ENCODE measurements at places on chromosomes 2 and 18. TPM values are rescaled to one million over a fixed set of nuclear protein-coding genes. Genes with fewer than 3 reads are reported as not detected.

DNA sequence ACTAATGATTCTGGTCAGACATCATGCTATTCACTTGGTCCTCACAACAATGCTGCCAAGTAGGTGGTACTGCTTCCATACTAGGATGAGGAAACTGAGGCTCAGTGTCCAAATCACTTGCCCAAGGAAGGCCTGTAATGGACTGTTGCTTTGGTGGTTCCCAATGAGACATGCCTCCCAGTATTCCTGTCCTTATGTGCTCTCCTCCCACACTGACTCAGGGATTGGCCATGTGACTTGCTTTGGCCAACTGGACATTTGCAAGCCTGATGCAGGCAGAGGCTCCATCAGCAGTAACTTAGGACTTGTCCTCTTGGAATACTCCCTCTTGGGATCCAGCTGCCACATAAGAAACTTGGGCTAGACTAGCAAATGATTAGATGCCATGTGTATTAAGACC, 3.0 kb downstream of the FBXO41 start:
- no peak for DNase-seq

GRCh38 chr2:150705767-150706166, 218.3 kb upstream of the RND3 start:
- no peak for DNase-seq

GRCh38 chr2:231617059-231617926, 24.6 kb downstream of the TEX44 start:
- DNase-seq = no peak

DNA sequence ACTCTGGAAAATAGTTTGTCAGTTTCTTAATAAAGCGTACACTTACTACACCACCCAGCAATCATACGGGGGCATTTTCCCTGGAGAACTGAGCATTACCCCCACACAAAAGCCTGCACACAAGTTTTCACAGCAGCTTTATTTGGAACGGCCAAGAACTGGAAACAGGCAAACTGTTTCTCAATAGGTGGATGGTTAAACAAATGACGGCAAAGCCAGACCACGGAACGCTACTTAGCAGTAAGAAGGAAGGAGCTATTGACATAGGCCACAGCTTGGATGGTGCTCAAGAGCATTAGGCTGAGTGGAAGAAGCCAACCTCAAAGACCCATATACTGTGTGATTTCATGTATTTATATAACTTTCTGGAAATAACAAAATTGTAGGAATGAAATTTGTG, 9.0 kb downstream of the MALL start:
- no peak for DNase-seq

DNA sequence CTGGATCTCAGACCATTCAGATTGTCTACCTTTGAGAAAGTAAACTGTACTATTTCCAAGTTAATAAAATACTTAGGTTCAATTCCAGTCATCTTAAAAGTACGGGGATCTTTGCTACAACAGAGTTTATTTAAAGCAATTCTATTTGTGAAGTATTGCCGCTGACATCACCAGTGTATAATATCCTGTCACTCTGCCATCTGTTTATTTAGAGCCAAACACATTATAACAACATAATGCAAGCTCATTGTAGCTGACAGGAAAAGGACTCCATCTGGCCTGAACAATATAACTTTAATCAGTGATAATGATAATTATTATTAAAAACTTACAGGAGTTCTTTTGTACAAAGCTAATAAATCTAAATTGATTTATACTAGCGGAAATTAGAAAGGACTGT, 786.8 kb downstream of the ERBB4 start:
- no peak for DNase-seq

DNA sequence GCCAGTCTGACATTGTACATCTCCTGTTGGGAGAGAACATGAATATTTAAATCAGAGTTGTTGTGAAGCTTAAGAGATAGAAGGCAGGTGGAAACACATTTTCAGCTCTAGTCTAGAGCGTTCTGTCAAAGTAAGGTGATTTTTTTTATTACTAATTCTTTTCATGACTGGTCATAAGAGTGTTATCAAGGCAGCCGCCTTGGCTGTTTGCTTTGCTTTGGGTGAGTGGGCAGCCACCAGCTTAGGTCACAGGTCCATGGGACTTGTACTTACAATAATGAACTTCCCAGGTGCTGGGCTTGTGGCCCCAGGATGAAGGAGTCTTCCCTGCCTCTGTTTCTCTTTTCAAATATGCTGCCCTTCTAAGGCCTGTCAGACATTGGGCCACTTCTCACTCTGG, 256.3 kb downstream of the SRBD1 start:
- no peak for DNase-seq

DNA sequence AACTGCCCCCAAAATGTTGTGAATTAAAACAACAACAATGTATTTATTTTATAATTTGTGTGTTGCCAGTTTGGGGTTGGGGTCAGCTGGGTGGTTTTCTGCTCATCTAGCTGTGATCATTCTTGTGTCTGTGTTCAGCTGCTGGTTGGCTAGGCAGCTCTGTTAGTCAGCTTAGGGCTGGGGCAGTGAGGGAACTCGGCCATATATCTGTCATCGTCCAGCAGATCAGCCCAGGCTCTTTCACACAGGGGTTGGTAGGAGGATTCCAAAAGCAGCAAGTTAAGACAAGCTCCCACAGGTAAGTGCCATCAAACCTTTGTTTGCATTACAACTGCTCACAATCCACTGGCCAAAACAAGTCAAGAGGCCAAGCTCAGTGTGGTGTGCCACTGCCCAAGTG, 121.5 kb downstream of the LPIN1 start:
- DNase-seq = no peak

DNA sequence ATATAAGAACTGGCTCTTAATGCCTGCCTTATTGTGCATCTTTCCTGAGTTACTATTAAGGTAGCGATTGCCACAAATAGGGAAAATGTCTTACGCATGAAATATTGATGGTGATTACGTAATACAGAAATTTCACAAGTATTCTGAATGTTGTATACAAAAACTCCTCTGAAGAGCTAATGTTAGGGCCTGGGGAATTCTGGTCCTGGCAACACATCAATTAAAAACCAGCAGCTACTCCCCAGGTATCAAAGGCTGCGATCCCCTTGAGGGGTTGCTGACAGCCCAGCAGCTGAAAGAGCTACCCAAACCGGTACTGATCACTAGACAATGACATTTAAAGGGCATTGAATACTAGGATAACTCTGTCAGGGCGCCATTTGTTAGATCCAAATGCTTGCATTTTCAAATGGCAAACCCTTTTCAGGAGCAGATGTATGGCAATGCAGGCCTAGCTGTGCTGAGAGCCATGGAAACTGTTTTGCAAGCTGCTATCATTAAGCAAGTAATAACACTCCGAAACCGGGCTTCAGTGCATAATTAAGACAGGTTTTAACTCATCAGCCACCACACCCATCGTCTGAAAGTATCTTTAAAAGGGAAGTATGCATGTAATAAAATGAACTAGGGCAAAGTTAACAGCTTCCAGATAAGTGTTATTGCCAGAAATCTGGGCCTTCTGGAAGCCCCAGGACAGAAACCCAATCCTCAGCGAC, 78.4 kb downstream of the CLHC1 start:
- no peak for DNase-seq

GRCh38 chr2:99153921-99154604, 679 bp downstream of the TSGA10 start:
- peak; percentile 4 for DNase-seq

- no peak for DNase-seq
Observed at GRCh38 chr2:12803607-12804006, 86.9 kb downstream of the TRIB2 start.

GRCh38 chr2:69755862-69756467, 14.0 kb downstream of the ANXA4 start:
- no peak for DNase-seq

- no peak for DNase-seq
Observed at GRCh38 chr2:120825370-120826259, 89.9 kb downstream of the GLI2 start.

- DNase-seq = peak; percentile 78
Observed at GRCh38 chr2:238523158-238524110, 96.7 kb downstream of the ASB1 start.

GRCh38 chr2:185245806-185246205, 492.8 kb upstream of the FSIP2 start:
- DNase-seq = peak; percentile 28

DNA sequence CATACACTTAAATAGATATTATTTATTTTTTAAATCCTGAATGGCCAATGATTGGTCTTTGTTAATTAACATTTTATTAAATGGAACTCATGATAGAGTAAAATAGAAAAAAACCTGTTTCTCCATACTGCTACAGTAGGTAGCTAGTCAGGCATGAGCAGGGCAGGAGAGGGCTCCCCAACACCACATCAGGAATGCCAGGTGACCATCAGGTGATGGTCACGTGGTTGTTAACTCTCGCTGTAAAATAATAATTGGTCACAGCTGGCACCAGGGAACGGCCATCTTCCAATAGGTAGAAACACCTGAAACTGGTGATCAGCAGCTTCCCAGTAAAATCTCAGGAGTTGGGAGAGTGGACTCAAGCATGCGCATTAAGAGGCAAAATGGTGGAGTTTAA, 172.2 kb downstream of the MEIS1 start:
- DNase-seq = no peak

- DNase-seq = no peak
Observed at GRCh38 chr18:48843596-48843995, 107.2 kb downstream of the SMAD7 start.

GRCh38 chr18:55384551-55385275, 203.3 kb downstream of the TCF4 start:
- DNase-seq = peak; percentile 85

DNA sequence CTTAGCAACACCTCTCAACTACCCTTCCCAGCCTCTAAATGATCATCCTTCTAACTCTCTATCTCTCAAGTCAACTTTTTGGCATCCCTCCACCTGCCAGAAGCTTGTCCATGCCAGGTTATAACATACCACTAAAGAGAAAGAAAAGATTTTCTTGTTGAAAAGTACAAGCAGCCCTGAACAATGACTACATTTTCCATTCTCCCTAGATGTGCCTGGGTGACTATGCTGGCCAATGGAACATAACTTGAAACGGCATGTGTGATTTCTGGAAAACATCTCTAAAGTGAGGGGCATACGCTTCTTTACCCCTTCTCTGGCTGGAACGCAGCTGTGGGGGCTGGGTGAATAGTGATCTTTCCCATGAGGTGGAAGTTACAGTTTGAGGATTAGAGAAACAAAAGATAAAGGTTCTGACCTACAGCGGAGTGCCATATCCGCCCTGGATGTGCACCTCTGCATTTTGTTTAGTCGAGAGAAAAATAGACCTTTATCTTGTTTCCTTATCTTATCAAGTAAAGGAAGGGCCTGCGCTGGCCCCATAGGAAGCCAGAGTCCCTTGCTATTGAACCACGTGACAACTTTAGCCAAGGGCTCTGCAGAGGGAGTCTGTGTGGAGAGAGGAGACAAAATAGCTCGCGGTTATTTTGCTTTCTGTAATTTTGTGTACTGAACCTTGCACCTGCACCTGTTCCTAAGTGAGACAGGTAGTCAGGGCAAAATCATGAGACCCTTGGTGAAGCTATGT, 436.8 kb downstream of the TGIF1 start:
- no peak for DNase-seq

GRCh38 chr2:42890791-42891355, 98.5 kb upstream of the HAAO start:
- no peak for DNase-seq

GRCh38 chr2:137947728-137948336, 16.4 kb upstream of the HNMT start:
- DNase-seq = peak; percentile 75

DNA sequence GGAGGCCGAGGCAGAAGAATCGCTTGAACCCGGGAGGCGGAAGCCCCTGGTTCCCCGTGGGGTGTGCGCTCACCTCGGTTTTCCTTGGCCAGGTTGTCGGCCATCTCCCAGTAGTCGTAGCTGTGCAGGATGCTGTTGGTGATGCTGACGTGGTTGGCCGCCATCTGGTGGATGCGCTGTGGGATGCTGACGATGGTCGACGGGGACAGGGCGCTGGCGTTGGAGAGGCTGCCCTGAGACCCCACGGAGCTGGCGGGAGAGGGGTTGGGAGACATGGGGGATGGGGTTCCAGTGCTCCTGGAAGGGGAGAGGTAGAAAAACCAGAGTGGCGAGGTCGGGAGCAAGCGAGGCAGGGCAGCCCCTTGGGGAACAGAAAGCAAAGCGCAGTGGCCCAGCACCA, 64.4 kb upstream of the REV1 start:
- DNase-seq = peak; percentile 79

DNA sequence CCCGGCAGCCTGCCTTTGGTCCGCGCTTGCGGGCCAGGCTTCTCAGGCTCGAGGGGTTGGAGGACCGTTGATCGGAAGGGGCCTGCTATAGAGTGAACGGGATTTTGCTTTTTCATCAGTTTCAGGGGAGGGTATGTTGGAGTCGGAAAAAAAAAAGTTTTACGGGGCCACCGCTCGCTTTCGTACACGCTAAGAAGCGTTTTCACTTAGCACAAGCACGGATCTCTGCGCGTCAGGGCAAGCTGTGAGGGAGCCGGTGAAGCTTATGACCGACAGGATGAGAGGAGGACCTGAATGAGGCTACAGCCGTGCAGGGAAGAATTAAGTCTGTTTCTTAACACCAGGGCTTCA, 443 bp downstream of the CPSF3 start:
- peak; percentile 35 for DNase-seq

DNA sequence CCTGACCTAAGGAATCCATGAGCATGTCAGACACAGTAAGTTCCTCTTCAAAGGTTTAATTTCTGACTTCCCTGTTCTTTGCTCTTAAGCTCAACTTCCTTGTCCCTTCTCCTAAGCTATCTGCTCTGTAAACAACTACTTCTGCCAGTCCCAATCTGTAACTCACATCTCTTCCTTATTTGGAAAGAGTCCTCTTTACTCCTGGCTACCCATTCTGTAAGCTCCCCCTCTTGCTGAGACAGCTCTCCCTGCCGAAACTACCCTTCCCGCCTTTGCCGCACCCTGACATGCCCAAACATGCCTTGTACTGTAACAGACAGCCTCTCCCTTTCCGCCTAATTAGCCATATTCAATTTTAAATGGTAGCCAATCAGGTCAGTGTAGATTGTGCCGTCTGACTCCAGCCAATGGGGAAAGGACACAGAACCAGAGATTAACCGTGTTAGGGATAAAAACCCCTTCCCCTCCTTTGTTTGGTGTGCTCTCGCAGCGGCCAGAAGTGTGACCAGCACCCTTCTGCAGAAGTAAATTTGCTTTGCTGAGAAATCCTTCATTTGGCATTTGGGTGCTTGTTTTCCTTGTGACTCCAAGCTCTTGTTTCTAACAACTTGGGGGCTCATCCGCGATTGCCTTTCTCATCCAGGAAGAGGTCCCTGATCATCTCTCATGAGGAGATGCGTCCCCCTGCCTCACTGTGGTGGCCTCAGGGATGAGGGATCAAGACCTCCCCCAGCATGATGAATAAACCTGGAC, 49.0 kb downstream of the PIAS2 start:
- peak; percentile 43 for DNase-seq

The MLPH gene
- total RNA-seq = 16.5 TPM

The BUB1 gene
- total RNA-seq = 184 TPM

The DLGAP1 gene
- 59.5 TPM for total RNA-seq

The GKN1 gene
- total RNA-seq = not detected

The NEURL3 gene
- not detected for total RNA-seq

The CCDC121 gene
- 1.7 TPM for total RNA-seq

The CRYGD gene
- total RNA-seq = 3.4 TPM
